ENCODE measurements at places on chromosomes 6 and 20.
A peak's percentile ranks its signal among the peaks of the same experiment; 100 is the strongest.

DNA sequence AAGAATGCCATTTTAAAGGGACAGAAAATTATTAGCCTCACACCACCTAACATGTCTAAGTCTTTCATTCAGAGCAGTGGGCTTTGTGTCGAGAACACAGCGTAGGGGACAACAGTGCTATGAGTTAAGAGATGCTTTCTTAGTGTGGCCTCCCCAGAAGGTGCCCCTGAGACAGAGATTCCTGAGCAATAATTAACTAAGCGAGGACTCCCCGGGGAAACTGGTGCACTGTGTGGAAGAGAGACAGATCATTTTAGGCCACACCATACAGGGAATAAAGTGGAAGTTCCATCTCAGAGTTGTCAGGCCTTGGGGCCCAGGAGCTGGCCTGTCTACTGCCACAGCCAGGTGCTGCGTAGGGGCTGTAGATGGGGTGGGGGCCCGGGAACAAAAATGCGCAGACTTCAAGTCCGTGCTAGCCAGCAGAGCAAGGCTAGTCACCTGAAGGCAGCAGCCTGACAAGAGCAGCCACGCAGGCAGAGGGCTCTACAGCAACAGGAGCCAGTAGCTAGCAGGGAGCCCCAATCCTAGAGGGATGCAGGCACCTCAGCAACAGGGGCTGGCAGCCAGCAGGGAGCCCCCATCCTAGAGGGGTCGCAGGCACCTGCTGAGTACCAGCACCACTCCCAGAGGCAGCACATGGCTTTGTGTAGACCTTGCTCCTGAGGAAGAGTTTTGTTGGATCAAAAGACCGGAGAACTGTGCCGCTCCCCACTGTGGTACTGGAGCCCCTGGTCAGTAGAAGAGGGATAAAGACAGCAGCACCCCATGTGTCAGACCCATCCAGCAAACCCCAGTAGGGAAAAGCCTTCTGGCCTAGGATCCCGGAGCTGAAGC, 63.0 kb upstream of the NXT1 start:
- no peak for DNase-seq

- DNase-seq: peak; percentile 49
Observed at GRCh38 chr6:148972481-148972880, 225.7 kb downstream of the UST start.

- DNase-seq: no peak
Observed at GRCh38 chr6:52787917-52788316, 15.7 kb downstream of the GSTA1 start.

- no peak for DNase-seq
Observed at GRCh38 chr6:99431901-99432300, 6.8 kb upstream of the PNISR start.

GRCh38 chr6:321158-321438, 28.8 kb downstream of the DUSP22 start:
- no peak for DNase-seq

GRCh38 chr6:41682497-41683272, 44.4 kb downstream of the MDFI start:
- DNase-seq: peak; percentile 45

DNA sequence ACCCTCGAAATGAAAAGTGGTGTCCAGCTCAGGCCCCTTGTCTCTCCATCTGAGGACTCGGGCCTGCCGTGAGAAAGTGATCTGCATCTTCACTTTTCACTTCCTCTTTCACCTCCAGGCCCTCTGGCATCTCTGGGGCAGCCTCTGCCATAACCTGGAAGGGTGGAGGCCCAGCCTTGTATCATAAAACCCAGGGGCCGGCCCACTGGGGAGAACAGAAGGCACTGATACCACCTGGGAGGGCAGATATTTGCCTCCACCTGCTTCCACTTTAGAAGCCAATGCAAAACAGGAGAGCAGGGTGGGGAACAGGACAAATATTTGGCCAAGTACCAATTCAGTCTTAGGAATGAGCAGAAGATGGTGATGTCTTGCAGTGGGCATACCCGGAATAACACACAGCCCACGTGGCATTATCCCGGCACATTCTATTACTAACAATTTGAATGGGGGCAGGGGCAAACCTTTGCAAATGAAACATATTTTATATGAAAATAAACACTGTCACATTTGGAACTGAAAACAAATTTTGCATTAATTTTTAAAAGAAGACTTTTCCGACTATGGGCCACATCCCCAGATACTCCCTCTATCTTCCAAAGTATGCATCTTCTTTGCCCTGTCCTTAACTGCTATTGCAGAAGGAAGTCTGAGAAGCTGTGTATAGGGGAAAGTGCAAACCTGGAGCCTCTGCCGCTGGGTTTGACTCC, 69.2 kb upstream of the TBC1D7 start:
- DNase-seq: no peak

DNA sequence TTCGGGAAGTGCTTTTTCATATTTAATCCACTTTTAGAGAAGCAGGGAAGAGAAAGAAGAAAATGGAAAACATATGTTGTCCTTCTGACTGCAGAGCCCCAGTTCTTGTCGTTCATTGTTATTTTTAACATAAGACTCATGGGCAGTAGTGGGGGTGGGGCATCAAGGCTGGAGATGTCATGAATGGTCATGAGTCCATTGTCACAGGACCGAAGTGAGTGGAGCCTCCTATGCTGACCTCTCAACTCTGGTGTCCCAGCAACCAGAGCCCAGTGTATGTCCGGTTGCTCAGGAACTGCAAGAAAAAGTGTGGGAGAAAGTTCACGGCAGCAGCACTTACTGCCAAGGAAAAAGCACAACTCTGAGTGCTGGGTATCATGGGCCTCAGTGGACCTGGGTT, 108.6 kb downstream of the BANF2 start:
- DNase-seq: no peak

DNA sequence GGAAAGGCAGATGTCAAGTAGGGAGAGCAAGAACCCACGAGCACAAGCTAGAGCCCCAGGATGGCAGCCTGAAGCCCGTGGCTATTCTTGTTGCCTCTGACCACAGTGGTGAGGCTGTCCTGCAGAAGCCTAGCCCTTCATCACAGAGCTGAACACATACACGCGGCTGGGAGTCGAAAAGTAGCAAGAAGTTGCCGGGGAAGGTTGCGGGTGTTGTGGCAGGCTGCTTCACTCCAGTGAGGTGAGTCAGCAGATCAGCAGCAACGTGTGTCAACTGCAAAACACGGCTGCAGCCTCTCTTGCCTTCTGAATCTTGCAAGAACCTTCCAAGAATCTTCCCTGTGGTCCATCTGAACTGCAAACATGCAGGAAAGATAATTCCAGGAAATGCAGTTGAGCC, 10.6 kb upstream of the STX16 start:
- DNase-seq: peak; percentile 14

- no peak for DNase-seq
Observed at GRCh38 chr6:82875573-82876185, 190.0 kb downstream of the UBE3D start.

GRCh38 chr6:168390749-168391420, 50.1 kb upstream of the SMOC2 start:
- no peak for DNase-seq

DNA sequence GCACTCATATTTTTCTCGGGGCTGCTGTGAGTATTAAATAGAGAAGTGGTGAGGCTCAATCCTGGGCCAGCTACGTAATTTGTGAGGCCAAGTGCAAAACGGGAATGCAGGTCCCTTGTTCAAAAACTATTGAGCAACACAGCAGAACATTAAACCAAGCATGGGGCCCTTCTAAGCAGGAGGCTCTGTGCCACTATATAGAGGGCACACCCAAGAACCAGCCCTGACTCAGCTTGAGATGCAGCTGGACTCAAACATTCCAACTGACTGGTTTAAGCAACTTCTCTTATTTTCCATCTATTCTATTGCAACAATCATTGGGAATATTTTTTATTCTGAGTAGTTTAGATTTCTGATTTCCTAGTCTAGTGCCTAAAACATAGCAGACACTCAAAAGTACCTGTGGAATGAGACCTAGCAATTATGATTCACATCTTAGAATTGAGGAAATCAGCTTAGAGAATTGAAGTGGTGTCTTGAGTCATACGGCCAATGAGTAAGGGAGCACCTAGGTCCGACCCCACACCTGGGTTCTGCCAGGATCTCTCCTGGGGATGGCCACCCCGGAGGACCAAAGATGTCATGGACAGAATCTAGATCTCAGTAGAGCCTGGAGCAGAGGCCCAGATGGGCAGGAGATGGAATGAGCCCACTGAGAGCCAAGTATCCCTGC, 1.3 kb downstream of the SIRPB2 start:
- no peak for DNase-seq

GRCh38 chr6:105320765-105321164, 82.1 kb downstream of the PREP start:
- DNase-seq: no peak

GRCh38 chr6:112362027-112362795, 15.1 kb downstream of the RFPL4B start:
- no peak for DNase-seq

DNA sequence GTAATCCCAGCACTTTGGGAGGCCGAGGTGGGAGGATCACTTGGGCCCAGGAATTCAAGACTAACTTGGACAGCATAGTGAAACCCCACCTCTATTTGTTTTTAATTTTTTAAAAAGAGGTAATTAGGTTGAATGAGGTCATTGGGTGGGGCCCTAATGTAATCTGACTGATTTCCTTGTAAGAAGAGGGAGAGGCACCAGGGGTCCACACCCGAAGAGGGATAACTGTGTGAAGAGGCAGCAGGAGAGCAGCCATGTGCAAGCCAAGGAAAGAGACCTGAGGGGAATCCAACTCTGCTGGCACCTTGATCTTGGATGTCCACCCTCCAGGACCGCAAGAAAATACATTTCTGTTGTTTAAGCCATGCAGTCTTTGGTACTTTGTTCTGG, 63.4 kb downstream of the QRSL1 start:
- DNase-seq: no peak

GRCh38 chr20:63778034-63778752, 38.6 kb downstream of the SLC2A4RG start:
- no peak for DNase-seq

DNA sequence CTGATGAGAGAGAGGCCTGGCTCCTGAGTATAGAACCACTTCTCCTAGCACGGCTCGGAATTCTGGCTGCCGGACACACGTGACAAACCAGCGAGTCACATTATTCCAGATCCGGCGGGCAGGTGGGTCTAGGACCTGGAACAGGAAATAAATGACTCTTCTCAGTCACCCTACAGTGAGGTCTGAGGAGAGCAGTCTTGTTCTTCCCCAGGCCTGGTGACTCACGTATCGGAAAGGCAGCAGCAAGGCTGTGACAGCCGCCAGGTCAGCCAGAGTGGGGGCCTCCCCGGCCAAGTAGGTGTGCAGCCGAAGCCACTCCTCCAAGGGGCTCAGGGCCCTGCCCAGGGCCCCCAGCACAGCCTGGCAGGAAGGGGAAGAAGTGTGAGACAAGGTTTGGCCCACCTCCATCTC, 2.8 kb downstream of the VARS1 start:
- DNase-seq: no peak

GRCh38 chr20:11128721-11129120, 454.9 kb upstream of the JAG1 start:
- DNase-seq: no peak

DNA sequence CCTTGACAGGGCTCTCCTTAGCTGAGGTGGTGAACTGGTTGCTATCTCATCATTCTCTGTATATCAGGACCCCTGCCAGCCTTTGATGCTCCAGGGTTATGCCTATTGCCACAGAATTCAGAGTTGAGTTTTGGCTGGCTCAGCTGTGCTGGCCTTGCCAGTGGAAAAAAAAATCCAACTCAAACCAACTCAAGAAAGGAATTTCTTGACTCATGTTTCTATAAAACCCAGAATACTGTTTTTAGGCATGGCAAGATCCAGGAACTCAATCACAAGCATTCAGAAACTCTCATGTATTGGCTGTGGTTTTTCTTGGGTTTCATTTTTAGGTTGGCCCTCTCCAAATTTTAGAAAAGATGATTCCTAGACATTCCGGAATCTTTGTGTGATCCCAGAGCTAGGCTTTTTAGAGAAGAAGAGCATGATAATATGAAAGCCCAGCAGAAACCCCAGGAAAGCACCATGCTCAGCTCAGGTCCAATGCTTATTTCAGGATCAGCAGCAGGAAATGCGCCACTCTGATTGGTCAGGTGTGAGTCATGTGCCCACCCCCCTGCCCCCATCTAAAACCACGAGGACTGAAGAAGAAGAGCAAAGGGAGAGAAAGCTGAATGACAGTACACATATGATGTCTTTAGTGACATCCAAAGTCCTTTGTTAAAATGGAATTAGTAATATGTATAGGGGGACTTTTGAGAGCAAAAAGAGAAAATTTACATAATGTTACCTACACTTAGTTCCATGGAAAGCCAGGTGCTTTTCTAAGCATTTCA, 122.9 kb downstream of the RNF144B start:
- DNase-seq: no peak

- no peak for DNase-seq
Observed at GRCh38 chr20:53671370-53671769, 77.7 kb upstream of the ZNF217 start.

DNA sequence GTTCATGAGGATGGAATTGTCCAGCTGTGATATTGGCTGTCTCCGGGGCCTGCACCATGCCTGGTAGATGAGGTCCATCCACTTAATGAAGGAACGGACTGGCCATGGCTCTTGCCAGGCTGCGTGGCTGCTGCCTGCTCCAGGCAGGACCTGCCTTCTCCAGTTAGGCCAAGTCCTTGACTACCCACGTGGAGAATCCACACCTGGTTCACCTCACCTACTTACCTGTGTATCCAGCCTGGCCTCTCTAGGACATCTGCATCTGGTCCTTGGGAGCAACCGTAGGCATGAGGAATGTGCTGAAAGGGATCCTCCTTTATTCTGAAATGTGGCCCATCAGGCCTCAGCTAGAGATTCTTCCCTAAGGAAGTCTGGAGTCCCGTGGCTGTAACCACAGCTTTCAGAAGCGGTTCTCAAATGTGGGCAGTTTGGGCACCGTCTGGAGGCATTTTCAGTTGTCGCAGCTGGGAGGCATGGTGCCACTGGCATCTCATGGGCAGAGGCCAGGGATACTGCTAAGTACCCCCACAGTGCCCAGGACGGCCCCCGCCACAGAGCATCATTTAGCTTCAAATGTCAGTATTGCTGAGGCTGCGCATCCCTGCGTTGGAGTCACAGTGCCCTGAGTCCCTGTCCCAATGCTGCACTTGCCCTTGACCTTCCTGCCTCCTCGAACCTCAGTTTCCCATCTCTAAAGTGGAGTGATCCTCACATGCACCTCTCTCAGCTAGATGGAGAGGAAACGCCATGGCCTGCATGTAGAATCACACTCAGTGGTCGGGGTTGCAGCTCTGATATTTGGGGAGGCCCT, 67.5 kb downstream of the PHACTR3 start:
- no peak for DNase-seq

- no peak for DNase-seq
Observed at GRCh38 chr20:63475209-63475608, 2.8 kb upstream of the KCNQ2 start.

Data from activated naive CD8-positive, alpha-beta T cell treated with anti-CD3 and anti-CD28 coated beads, Interleukin-2, amount 10 ng/mL, durations not matched to agents 7 days and 5 days (primary cell).